Activated gamma-delta T cell treated with Interleukin-2 at 50 U/mL for 16 hours (primary cell): ENCODE measurements at places on chromosomes 1 and 21.

DNA sequence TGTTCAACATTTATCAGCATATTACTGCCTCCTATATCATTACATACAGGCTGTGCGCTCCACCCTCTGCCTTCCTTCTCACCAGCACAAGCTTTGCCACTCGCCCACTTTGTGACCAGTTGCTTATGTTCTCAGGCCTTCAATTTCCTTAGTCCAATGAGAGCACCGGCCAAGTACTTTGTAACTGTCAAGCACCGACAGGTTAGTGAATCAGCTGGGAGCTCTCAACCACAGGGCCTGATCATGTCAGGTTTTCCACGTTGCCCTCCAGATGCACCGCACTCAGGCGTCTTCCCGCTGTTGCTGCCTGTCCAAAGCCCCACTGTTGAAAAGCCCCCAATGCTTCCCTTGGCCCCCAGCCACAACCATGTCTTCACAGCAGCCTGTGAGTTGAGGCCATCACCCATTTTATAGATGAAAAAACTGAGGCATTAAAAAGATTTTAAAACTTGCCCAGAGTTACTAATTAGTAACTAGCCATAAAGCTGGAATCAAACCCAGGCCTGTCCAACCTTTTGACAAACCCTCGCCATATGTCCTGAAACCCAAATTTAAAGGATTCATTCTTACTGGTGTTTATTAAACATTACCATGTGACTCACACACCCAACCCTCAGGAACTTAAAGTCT is 3.4 kb upstream of the KCNN3 start:
- no peak for DNase-seq

GRCh38 chr1:118077331-118078045 is 107.5 kb downstream of the SPAG17 start:
- no peak for DNase-seq

- no peak for DNase-seq
These were observed 166.3 kb downstream of the BARHL2 start for GRCh38 chr1:90550626-90551406.

DNA sequence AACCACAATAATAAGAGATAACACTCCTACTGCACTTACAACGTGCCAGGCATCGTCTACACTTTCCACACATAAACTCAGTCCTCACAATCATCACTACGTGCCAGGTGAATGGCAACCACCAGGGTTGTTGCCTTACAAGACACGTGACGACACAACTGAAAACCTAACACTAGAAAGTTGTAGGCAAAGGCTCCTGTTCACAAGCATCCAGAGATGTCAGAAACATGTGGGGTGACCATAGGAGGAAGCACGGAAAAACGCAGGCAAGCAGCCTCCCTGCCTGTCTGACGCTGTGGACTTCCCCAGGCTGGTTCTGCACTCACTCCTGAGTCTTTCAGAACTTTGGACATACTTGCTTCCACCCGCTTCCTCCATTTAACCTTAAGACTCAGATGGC is 7.0 kb downstream of the CAPZB start:
- no peak for DNase-seq

- DNase-seq, result peak; percentile 10
These were observed 1.2 kb downstream of the EFNA1 start for GRCh38 chr1:155128755-155129473.

- DNase-seq, result no peak
These were observed 25.6 kb downstream of the PRSS38 start for GRCh38 chr1:227841096-227841495.

GRCh38 chr1:19557609-19558051 is 72.3 kb upstream of the CAPZB start:
- DNase-seq, result no peak

DNA sequence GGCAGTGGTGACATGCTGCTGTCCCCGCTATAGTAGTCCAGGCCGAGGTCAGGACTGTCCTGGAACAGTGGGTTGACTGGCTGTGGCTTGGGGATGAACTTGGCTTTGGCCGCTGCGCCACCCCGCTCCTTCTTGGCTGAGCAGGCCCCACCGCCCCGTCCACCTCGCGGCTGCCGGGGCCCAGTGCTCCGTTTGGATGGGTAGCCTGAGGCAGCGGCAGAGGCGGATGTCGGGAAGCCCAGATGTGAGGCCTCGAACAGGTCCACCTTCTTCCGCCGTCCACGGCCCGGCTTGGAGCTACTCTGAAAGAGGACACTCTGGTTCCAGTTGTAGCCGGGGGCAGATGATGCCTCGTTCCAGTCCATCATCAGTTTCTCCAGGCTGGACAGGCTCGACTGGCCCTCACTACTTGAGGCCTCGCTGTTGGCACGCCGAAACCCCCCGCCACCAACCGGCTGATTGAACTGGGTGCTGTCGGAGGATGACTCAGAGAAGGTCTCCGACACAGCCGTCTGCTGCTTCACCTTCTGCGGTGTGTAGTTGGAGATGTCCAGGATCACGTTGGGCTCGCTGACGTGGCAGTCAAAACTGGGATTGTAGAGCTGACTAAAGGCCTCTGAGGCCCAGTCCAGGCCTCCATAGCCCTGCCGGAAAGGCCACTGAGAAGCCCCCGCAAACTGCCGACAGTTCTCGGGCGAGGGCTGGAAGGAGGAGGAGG is 55.6 kb downstream of the AHDC1 start:
- DNase-seq, result no peak

DNA sequence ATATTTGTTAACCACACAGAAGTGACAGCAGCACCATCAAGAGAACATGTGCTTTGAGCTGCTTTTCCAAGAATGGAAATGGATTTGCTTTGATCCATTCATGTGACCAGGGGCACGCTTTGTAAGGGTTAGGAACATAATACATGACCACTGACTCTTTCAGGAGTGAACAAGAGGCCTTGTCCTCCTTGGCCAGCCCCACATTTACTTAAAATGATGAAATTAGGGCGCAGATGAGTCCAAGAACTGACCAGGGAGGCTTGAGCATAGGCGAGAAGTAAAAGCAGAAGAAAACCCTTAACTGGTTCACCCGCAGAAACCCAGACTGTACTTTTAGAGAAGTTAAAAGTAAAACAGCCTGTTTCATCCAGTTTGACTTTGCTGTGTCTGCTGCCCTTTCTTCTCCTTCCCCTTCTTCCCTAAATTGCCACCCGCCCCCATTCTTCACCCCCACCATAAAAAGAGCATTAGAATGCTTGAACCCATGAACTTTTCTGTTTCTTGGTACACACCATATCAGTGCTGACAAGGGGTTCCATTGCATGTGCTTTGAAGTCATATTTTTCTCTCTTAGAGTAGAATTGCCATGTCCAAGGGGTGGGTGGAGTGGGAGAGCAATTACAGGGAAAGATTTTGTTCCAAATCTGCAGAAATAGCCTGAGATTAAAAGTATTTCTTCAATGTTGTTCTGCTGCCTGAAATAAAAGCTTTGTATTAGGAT is 2.6 kb upstream of the GLUL start:
- no peak for DNase-seq

DNA sequence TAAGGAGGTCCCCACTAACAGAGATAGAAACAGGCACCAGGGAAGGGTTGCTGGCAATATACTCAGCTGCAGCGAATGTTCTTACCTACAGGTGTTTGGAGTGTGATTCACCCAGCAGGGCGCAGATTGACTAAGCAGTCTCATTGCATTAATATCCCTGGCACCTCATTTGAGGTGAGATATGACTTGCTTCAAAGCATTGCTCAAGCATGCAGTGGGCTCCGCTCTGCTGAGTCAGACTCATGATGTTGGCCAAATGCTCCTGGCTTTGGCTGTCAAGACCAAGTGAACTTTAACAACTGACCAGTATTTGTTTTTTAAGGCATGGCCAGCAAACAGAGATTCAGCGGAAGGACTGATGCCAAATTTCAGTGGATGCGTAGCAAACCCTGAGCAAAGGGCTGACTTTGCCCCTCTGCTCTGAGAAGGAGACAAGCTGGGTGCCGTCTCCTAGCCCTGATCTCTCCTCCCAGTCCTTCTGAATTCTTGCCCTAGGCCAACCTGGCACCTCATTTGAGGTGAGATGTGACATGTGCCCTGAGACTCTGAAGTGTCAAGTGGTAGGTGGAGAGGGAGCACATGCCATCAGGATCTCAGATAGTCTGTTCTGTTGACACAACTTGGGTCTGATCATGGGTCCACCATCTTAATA is 187.1 kb upstream of the COA6 start:
- DNase-seq, result no peak

DNA sequence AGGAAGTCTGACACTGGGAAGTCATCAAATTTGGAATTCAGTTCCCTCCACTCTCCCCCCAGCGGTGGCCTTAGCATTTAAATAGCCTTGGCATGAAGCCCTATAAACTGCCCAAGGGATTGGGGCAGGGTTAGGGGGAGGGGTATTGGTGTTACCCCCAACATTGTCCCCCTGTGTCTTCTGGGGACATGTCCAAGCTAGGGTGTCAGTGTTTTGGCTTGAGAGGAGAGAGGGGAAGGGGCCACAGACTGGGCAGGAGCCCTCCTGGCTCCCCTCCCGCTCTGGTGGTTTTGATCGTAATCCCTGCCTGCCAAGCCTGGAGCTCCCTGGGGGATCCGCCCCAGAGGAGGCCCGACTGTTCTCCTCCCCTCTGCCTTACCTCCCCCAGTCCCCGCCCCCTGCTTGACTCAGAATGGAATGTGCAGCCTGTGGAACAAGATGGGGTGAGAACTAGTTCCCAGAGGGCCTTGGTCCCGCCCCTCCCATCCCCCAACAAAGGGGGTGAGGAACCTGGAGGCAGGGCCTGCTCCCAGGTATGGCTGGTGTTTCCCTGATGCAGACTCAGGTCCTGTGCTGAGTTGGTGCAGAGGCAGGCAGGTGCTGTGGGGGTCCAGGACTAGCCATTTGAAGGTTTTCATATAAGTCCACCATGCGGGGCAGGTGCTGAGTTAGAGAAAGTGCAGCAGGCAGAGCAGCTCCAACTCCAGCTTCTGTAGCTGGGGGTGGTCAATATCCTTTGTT is 7.4 kb downstream of the SOX13 start:
- DNase-seq, result no peak

GRCh38 chr1:110412576-110412975 is 5.1 kb upstream of the LAMTOR5 start:
- DNase-seq, result peak; percentile 52

GRCh38 chr1:177857285-177857684 is 112.6 kb downstream of the SEC16B start:
- no peak for DNase-seq

GRCh38 chr1:74199504-74199903 is 1.5 kb downstream of the FPGT start:
- DNase-seq, result no peak

GRCh38 chr1:6447818-6448748 is 17.9 kb downstream of the TNFRSF25 start:
- peak; percentile 46 for DNase-seq

- DNase-seq, result no peak
These were observed 2.7 kb downstream of the RAB29 start for GRCh38 chr1:205772607-205773032.

DNA sequence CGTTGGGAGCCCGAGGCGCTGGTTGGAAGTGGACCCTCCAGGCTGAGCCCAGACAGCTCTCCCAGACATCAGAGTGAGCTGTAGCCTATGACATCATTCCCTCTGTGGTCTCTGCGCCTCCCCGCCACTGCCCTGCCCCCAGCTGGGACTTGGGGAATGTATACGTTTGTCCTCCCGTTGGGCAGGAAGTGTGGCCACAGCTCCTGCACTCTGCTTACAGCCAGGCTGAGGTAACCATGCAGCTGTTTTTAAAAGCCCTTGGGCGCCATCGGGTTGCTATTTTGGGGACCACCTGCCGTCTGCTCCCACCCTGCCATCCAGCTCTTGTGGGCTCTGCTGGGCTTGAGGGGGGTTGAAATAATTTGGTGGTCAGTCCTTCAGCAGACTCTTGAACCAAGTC is 7.8 kb downstream of the VASH2 start:
- no peak for DNase-seq

- DNase-seq, result no peak
These were observed 154.1 kb downstream of the TRABD2B start for GRCh38 chr1:47843059-47843458.

DNA sequence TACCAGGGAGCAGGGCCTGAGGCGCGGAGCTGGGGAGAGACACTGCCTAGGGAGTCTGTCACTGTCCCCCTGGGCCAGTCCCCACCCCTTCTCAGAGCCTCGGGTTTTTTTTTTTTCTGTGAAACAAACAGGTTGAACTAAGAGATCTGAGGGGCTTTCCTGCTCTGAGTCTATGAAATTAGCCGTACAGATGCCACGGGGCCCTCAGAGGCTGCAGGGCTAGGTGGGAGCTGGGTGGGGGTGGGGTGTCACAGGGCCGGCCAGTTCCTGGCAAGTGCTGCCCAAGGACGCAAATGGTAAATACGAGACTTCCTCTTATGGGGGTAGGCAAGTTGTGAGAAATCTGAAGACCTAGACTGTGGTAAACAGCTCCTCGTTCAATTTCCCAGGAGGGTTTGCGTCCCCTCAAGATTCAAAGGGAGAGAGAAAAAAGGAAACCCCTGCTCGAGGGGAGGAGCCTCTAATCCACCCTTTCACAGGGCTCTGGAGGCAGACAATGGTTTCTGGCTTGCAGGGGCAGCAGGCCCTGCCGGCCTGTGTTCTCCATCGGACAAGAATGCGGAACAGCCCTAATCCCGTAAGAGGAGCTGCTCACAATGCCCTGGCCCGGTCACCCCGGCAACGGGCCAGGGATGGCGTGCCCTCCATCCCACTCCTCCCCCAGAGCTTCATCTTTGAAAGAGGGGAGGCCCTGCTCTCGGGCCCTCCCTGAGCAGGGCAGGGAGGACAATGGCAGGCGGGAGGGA is 7.8 kb downstream of the NUAK2 start:
- DNase-seq, result peak; percentile 19

DNA sequence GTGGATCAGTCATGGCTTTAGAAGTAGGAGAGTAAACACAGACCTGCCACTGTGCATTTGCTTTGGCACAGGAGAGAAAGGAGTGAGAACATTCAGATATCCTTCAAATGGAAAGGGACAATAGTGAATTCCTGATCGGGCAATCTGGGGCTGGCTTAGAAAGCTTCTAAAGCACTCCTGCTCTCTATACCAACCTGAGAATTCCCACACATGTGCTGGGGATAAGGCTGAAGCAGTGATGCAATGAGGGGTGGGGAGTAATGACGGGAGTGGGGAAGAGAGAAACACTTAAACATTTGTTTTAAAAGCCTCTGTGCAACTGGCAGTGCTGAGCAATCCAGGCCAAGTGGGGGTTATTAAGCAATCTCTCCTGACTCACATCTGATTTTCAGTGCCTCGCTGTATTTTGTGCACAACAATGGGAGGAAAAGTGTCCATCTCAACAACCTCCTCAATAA is 108.8 kb downstream of the KIAA0319L start:
- DNase-seq, result no peak

DNA sequence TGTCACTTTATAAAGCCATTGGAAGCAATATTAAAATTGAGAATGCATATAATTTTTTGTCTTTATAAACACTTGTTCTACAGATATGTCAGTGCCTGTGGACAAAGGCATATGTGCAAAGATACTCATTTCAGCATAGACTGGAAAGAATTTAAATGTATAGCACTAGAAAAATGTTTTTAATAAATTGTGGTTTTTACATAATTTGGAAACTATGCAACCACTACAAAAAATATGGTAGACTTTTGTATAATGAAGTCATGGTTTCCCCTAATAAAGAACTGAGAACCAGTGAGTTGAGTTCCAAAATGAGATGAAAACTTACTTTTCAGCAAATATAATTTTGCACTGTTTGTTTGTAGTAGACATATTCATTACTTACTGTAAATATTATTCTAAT is 48.5 kb downstream of the BRINP3 start:
- DNase-seq, result no peak

- no peak for DNase-seq
These were observed 194.0 kb downstream of the C1orf94 start for GRCh38 chr1:34370748-34371147.

GRCh38 chr1:206039046-206039973 is 13.7 kb upstream of the RHEX start:
- no peak for DNase-seq
